ENCODE measurements at places on chromosomes 7 and 10.

DNA sequence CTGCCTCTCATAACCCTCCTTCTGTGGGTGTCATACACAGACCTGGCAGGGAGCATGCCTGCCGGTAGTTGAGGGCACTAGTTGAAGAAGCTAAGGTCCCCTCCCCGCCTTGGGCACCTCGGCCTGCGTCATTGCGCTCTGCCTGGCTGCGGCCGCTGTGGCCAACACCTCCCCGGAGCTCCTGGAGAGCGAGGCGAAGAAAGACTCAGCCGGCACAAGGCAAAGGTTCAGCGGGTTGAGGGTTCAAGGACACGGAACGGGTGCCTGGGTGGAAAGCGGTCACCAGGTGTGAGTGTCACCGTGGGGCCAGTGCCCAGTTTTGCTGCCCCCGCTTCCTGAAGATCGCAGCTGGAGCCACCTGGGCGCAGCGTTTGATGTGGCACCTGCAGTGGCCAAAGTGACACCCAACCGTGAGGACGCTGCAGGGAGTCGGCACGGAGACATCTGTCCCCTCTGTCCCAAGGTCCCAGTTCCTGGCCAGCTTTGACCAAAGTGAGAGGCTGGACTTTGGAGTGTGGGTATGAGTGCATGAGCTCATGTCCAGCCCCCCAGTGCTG lies 14.8 kb upstream of the ZNF735 start:
- DNase-seq, result no peak

DNA sequence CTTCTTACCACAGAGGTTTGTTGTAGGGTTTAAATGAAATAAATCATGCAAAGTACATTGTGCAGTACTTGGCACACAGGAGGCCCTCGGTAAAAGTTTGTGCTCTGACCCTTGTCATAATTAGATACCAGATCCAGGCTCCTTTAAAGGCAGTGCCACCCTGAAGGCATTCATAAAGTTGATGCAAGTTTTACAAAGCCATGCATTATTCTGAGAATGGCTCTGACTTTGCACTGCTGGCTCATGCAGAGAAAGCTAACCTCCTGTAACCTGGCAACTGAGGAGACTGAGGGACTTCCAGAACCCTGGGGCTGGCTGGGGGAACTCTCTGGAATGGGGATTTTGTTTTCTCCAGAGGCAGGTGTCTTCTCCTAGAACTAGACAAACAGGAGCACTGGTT lies 570.9 kb downstream of the CCSER2 start:
- DNase-seq, result no peak

GRCh38 chr10:4828005-4828404 lies 2.0 kb downstream of the AKR1E2 start:
- no peak for DNase-seq

GRCh38 chr10:68559251-68559650 lies 886 bp upstream of the TET1 start:
- DNase-seq, result no peak

- no peak for DNase-seq
These were observed 414.6 kb upstream of the ZMIZ1 start for GRCh38 chr10:78654047-78654590.

DNA sequence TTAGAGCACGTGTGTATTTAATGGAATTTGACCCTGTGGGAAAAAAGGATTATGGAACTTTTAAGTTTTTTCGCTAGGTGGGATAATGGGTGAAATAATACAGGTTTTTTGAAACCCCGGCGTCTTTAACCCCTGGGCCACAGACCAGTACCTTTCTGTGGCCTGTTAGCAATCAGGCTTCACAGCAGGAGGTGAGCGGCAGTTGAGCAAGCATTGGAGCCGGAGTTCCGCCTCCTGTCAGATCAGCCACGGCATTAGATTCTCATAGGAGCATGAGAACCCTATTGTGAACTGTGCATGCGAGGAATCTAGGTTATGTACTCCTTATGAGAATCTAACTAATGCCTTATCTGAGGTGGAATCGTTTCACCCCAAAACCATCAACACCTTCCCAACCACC lies 28.6 kb downstream of the WAC start:
- no peak for DNase-seq

DNA sequence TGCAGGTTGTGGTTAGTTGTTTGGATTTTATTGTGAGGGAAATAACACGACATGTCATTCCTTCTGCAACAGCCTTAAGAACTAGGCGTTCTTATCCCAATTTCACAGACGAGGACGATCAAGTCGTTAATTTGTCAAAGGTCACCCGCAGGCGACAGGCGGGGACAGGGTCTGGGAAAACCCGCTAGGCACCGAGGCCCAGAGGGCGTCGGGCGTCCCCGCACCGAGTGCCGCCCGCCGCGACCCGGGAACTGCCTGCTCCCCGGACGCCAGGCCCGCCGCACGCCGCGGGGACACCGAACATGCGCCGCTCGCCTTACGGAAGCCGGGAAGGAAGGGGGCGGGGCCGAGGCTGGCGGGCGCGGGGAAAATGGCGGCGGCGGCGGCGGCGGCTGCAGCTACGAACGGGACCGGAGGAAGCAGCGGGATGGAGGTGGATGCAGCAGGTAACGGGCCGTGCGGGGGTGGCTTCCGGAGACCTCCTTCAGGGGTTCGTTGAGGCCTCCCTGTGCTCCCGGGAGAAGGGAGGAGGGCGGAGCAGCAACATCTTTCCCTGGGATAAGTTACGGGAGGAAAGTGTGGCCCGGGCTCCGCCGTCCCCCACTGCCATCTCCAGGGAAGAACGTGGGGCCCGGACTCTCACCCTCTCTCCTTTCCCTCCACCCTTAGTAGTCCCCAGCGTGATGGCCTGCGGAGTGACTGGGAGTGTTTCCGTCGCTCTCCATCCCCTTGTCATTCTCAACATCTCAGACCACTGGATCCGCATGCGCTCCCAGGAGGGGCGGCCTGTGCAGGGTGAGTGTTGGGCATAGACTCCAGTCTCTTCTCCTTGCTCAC lies at the start of gene COPS6:
Gene COPS6, plus strand, starts transcription at position 349 of the 837 bp plus-strand sequence. Its CDS starts 22 bp downstream, at position 371.
- peak; percentile 87 for DNase-seq

GRCh38 chr10:7932301-7933036 lies 114.2 kb downstream of the TAF3 start:
- no peak for DNase-seq

GRCh38 chr7:67448271-67448670 lies 451.6 kb downstream of the TYW1 start:
- DNase-seq, result no peak

DNA sequence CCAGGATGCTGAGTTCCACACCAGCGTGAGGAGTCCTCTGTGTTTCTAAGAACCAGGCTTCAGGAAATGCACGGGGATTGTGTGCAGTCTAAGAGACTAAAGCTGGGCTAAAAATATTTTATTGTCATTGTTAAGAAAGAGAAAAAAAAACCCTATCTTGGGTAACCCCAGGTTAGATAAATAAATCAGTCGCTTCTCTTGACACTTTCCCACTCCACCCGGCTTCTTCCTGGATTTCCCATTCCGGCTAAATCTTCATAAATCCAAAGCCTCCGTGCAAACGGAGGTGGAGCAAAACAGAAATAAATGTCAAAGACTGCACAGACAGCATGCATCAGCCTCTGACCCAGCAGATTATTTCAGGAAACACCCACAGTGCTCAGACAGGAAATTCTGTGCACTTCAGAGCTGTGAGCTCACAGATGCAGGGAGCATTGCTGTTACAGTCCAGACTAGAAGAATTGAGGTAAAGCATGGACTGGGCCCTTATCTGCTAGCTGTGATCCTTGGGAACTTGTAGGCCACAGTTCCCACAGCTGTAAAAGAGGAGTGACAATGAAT lies 44.8 kb upstream of the GRID1 start:
- no peak for DNase-seq

GRCh38 chr7:44671069-44671468 lies 64.6 kb downstream of the OGDH start:
- no peak for DNase-seq

- no peak for DNase-seq
These were observed 33.1 kb downstream of the ZMIZ1 start for GRCh38 chr10:79101560-79102497.

- DNase-seq, result no peak
These were observed 39.2 kb downstream of the MEOX2 start for GRCh38 chr7:15647309-15647708.

DNA sequence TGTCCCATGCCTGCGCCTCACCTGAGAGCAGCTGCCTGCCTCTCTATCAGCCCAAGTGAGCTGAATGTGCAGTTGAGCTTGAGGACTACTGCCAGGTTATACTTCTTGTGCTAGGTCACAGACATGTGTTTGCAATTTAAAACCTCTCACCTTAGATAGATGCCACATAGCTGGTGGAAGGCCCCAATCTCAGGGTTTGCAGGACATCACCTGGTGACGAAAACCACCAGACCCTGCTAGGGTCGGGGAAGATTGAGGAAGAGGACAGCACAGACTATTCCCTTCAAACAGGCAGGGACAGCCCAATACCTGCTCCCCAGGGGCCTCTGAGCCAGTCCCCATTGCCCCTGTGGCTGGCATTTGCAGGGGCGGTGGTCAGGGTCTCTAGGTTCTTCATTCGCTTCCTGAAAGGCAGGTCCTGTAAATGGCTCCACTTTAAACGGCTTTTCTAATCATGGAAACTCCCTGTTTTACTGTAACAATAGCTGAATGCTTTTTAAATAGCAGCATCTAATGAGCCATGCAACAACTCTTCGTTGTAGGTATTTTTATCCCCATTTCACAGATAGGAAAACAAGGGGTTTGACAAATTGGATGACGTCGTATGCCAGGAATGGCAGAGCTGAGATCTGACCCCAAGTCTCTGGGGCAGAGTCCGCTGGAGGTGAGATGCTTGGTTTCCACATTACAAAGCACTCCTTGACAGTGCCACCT lies 80.1 kb downstream of the EMX2 start:
- DNase-seq, result no peak

DNA sequence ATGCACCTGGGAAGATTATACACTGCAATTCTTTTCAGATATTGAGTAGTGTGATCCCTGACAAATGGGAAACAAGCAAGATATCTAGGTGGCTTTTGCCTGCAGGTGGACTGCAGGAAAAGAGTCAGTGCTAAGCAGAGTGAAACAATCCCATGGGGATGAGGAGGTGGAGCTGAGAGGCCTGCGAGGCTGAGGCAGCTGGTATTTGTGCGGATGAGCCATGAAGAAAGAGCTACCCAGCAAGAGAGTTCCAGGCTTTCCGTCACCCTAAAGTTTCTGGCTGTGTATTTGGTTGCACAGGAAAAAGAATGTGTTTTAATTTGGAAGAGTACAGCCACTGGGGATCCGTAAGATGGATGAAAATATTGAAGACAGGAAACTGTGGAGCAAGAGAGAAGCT lies 714.1 kb upstream of the COBL start:
- DNase-seq, result no peak

- DNase-seq, result no peak
These were observed 132.3 kb downstream of the PLXNA4 start for GRCh38 chr7:132443761-132444520.

GRCh38 chr10:118042827-118043242 lies 3.9 kb downstream of the RAB11FIP2 start:
- DNase-seq, result no peak

- DNase-seq, result no peak
These were observed 112.8 kb upstream of the SFMBT2 start for GRCh38 chr10:7523656-7524055.

DNA sequence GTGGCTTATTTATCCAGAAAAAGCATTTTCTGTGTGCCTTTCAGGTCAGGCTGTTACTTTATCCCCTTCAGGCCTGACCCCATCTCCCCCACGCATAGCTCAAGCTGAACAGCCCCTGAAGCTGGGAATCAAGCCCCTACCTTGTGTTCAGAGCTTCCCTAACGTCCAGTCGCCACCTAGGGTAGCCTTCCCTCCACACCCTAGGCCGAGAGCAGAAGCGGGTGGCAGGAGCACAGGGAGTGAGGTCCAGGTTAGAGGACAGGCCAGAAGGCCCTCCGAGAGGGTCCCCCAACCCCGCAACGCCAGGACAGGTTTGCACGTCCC lies 479 bp upstream of the SEMA4G start:
- DNase-seq, result no peak

DNA sequence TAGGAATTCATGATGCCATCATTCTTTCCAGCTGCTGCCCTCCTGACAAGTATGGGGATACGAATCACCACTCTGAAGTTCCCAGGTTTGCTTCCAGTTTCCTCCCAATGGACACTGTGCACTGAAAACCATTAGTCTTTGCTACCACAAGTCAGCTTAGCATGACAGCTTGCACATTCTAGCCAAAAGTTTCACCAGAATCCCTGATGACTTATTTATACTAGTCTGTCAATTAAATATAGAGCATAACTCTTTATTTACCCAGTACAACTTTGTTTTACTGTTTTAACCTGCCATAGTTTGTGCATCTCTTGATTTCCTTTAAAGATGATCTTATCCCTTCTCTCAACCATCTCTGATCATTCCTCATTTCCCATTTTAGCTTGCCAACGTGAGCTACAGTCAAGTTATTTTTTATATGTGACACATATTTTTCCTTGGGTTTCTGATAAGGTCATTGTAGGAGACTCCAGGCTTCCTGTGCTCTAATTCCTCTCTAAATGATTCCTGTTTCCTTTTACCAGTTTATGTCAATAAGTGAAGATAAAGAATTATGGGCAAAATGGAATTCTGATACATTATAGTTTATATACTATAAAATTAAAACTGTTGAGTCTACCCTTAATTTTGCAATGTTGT lies 167.5 kb upstream of the MEOX2 start:
- no peak for DNase-seq

DNA sequence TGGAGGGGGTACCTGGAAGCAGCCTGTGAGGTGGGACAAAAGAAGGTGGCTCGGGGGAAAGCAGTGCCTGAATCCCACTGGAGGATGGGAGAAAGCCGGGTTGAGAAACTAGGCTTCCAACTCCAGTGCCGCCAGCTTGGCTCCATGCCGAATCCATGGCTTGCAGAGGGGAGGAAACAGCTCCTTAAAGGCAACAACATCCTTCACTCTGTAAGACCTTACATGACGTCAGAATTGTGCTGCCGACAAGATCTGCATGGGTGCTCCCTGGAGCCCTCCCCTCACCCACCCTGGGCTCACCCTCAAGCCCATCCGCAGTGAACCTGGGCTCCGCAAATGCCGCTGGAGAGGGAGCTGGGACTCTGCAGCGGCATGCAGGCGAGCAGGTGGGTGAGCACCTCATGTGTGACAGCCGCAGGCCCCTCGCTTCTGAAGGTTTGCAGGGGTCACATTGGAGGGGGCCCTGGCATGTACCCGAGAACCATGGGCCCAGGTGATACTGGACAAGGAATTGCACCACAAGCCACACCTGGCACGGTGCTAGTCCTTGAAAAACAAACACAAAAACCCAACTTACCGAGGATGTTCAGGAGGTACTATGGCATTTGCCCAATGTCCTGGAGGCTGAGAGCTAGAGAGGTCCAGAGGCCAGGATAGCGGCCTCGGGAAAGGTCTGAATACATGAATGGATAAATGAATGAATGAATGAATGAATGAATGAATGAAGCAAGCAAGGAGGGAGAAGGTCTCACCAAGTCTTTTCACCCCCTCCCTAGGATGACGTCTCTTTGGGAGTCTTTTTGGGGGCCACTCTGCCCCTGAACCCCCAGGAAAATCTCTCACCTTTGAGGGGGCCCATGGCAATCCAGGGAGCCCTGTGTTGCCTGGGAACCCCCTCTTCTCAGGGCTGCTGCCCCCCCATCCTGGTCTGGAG lies 238.6 kb upstream of the SHH start:
- no peak for DNase-seq
